Forelimb muscle (tissue), 1 donor: ENCODE measurements at places on chromosomes 13 and 19. TPM values are rescaled to one million over a fixed set of nuclear protein-coding genes. Genes with fewer than 3 reads are reported as not detected.

Gene CACNG7
- polyA plus RNA-seq = 0.10 TPM

Gene MEF2B
- 2.2 TPM for polyA plus RNA-seq

- DNase-seq = no peak
Measured at GRCh38 chr19:50896591-50897190, 14.5 kb downstream of the KLK4 start.

DNA sequence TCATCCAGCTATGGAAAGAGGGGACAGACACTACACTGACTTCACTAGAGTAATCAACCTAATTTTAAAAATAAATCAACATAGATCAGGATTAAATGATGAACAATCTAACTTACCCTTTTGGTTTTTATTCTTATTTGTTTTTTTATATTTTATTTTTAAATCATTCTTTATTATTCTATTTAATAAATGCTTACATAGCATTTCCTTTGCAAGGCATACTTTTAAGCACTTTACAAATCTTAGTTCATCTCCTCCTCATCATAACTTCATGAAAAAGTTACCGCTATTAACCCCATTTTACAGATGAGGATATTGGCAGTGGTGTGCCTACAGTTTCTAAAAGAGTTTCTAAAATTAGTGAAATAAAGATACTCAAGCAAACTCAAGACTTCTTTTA is 380.6 kb downstream of the TBC1D4 start:
- DNase-seq = no peak

DNA sequence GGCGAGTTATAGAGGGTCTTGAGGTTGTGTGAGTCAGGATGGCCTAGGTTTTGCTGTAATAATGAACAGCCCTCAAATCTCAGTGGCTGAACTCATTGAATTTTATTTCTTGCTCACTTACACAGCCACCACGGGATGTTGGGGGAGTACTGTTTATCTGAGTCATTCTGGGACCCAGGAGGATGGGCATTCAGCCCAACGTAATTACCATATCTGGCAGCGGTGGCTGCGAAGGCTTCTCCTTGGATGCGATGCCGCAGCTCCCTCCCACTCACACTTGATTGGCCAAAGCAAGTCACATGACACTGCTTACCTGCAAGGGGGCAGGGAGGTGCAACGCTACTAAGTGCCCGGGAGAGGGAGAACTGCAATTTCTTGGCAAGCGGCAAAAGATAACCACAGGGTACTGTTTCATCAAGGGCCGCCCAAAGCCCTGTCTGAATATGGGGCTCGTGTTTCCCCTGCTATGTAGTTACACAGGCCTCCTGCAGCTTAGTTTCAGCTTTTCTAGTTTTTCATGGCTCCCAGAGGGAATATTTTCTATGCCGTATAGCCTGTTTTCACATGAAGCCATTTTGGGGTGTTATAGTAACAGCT is 19.9 kb downstream of the ZSWIM9 start:
- no peak for DNase-seq
